ENCODE measurements at places on chromosomes 4 and X.

- no peak for DNase-seq
Observed at GRCh38 chr4:34258176-34258575, 1986.1 kb downstream of the ARAP2 start.

DNA sequence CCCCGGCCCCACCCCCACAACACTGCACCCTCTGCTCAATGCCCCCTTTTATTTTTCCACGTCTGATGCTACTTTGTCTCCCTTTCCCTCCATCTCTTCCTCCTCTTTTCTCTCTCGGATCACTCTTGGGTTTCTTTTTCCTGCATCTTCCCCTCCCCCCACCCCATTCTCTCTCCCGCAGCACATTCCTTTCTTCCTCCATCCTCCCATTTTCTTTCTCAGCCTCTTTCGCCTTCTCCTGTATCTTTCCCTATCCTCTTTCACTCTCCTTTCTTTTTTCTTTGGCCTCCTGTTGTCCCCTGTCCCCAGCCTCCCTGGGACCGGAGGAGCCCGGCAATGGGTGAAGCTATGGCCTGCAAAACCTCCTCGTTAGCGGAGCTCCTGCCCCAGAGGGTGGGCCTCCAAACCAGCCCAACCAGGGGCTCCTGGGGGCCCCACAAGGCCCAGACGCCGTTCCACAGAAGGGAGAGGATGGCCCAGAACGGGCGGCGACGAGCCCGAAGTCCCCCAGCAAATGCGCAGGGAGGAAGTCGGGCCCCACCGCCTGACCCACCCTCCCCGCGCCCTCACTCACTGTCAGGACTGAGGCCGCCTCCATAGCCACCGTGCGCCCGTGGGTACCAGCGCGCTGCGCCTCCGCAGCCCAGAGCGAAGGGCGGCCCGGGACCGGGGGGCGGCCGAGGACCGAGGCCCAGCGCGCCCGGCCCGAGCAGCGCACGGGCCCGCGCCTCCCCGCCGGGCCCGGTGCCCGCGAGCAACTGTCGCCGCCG lies 807 bp downstream of the HMX1 start:
- DNase-seq: no peak

- no peak for DNase-seq
Observed at GRCh38 chrX:131216828-131217227, 72.3 kb downstream of the IGSF1 start.

- DNase-seq: no peak
Observed at GRCh38 chr4:178316211-178316610, 874.0 kb upstream of the AGA start.

- peak; percentile 13 for DNase-seq
Observed at GRCh38 chrX:139801397-139801813, 93.4 kb upstream of the MCF2 start.

GRCh38 chr4:7952615-7953014 lies 13.0 kb upstream of the AFAP1 start:
- no peak for DNase-seq

DNA sequence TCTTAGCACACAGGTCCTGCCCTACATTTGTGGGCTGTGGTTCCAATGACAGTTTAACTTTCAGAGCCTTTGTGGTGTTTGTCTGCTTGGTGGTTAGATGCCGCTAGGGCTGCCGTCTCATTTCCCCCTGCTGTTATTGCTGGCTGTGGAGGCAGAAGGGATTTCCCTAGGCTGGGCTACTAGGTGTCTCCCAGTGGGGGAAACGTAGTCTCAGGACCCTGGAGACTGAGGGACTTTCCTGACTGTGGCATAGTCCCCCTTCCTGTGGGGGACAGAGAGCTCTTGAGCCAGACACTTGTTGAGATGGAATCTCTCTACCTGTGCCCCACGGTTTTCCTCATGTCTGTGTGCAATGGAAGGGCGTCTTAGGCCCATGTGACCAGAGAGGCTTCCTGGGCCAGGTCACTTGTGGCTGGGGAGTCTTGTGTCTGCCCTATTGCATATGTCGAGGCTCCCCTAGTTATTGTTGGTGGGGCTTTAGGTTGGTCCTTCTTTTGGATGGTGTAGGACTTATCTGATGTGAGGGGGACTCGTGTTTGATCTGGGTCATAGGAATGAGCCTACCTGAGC lies 68.2 kb downstream of the ARHGAP10 start:
- DNase-seq: no peak

DNA sequence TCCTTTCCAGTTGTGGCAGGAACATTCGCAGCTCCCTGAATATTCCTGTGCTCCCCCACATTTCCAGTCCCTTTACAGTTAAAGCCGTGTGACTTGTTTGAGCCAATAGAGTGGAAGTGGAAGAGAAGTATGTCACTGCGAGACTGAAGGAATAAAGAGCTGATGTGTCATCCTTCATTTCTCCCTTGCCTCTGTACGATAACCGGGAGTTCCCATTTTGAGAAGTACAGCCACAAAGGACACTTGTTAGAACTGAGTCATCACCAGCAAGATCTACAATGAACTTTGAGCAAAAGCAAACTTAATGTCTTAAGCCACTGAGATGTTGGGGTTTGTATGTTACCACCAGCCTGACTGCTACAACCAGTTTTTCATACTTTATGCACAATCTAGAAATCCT lies 92.3 kb downstream of the SPRY1 start:
- no peak for DNase-seq

GRCh38 chrX:78659955-78660354 lies 827 bp upstream of the RTL3 start:
- DNase-seq: no peak

GRCh38 chr4:182139491-182139890 lies 103.7 kb upstream of the TENM3 start:
- DNase-seq: no peak

GRCh38 chr4:104641418-104641817 lies 146.7 kb upstream of the CXXC4 start:
- no peak for DNase-seq

GRCh38 chr4:129565214-129565613 lies 469.3 kb downstream of the C4orf33 start:
- no peak for DNase-seq

- no peak for DNase-seq
Observed at GRCh38 chr4:138062929-138063328, 179.2 kb downstream of the SLC7A11 start.

DNA sequence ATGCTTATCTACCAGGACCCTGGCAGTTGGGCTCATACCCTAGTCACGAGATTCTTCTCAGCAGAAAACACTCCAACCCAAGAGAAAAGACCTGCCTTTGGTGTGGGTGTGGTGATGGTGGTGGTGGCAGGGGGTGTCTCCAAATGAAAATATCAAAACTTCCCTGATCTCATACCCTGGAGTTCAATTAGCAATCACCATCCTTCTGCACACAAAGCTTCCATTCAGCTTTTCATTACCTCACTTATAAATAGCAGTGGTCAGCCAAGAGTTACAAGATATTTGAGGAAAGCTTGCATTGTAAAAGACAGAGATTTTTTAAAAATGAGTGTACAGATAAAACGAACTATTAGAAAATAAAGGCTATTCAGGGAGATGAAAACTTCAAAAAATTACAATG lies 580.8 kb upstream of the MAGEB2 start:
- no peak for DNase-seq

DNA sequence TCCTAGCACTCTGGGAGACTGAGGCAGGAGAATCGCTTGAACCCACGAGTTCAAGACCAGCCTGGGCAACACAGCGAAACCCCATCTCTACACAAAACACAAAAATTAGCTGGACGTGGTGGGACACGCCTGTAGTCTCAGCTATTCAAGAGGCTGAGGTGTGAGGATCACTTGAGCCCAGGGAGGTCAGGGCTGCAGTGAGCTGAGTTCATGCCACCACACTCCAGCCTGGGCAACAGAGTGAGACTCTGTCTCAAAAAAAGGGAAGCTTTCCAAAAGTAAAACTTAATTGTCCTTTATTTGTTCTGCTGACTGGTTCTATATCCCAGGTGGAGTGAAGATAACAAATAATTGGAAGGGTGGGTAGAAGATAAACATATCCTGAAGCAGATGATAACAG lies 45.6 kb downstream of the ABCG2 start:
- DNase-seq: no peak

DNA sequence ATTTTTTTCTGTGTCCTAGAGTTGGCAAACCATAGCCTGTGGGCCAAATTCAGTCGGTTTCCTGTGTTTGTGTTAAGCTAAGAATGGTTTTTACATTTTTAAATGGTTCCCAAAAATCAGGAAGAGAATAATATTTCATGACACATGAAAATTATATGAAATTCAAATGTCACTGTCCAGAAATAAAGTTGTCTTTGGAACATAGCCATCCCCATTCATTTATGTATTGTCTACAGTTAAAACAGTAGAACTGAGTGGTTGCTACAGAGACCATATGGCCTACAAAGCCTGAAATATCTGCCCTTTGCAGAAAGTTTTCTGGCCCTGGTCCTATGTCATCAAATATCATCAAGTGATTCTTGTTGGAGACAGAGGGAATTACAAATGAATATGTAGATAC lies 15.5 kb downstream of the FRMPD4 start:
- DNase-seq: no peak

DNA sequence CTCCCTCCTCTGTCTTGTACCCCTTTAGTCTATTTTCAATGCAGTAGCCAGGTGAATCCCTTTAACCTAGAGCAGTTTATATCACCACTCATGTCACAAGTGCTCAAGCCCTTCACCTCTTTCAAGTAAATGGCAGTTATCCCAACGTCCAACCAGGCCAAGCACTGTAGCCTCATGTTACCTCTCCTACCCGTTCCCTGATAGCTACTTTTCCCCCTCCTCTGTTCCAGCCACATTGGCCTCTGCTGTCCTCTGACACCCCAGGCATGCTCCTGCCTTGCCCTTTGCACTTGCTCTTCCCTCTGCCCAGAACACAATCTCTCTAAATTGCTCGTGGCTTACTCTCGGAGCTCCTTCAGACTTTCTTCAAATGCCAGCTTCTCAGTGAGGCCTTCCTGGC lies 15.2 kb downstream of the GUCY1B1 start:
- no peak for DNase-seq

GRCh38 chrX:139708067-139708466 lies at the start of gene MCF2:
MCF2 (minus strand) TSS chrX:139708167; CDS start chrX:139651744, 56,423 bp downstream.
- DNase-seq: no peak

- no peak for DNase-seq
Observed at GRCh38 chrX:72604705-72605104, 32.1 kb upstream of the HDAC8 start.

DNA sequence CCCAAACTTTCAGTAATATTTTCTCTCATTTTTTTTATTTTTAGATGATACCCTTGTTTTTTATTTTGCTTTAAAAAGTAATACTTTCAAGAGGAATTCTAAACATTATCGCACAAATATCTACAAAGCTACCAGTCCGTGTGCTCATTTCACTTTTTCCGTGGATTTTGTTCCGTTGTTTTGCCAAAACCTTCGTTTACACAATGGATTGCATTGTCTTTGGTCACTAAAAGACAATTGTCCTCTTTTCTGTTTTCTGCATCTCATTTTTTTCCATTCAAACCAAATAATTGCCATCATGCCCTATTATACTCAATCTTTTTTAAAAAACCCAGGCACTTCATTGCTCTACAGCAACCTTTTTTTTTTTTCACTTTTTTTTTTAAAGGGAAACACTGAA lies 214.9 kb downstream of the CXXC4 start:
- no peak for DNase-seq

GRCh38 chr4:67871867-67872266 lies 11.9 kb downstream of the TMPRSS11D start:
- DNase-seq: no peak

GRCh38 chrX:108122748-108123147 lies 31.2 kb downstream of the ATG4A start:
- no peak for DNase-seq

- no peak for DNase-seq
Observed at GRCh38 chrX:40081679-40082068, 16.1 kb downstream of the BCOR start.

- no peak for DNase-seq
Observed at GRCh38 chr4:158371158-158371557, 150.5 kb upstream of the RXFP1 start.

DNA sequence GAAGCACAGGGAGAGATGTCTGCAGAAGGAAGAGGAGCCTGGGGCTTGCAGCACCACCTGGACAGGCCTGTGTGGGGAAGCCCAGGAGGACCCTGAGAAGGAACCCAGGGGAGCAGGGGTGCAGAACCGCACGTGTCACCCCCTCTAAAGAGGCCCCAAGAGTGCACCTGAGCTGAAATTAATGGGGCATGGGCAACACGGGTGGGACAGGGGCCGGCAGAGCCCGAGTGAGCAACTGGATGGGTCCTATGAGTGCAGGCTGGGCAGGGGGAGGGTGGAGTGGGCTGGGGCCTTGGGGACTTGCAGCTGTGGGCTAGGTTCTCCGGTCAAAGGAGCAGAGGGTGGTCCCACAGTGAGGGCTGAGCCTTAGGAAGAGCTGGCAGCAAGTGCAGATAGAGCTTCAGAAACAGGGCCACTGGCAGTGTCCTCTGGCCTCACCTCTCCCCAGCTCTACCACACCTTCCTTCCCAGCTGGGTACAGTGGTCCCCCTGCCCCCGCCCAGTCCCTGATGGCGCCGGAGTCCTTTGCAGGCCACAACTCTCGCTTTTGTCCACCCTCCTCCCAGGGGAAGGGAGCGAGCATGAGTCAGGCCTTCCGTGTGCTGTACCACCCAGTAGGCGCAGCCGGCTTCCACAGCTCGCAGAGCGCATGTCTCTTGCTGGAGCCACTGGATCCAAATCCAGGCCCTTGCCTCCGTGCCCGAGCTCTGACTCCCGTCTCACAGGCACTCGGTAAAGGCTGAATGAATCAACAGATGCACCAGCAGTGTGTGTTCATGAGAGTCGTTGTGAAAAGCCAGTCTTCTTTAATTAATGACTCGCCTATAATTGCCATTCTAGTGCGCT lies 131.6 kb downstream of the HMX1 start:
- no peak for DNase-seq

DNA sequence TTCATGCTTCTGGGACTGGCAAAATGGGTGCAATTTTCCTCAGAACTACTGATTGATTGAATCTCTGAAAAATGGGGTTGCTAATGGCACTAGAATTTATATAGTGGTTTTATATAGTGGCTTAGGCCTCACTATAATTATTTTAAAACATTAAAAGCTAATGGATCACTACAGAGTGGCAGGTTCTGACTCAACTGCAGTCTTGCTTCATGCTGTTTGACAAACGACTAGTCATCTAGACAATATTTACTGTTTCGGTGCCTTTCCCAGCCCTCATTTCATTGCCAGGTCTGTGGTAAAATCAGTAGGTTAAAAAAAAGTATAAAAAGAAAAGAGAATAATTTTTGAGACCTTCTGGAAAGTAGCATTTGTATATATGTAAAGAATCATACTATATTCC lies 352.8 kb upstream of the ATOH1 start:
- DNase-seq: no peak

DNA sequence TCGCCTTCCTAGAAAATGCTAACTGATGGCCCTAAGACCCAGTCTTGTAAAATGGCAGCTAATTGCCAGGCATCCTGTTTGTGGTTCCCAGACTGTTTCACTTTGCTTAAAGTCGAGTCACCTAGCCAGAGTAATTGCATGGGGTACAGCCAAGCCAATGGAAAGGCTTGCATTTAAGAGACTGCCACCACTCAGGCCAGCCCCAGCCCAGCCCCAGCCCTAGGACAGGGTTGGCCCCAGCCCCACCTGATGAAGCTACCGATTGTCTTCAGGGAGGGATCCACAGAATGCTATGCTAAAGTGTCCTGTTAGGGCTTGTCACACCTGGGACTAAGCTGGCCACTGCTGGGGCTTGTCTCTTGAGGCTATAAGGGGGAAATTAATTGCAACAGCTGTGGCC lies 194.6 kb upstream of the KLF3 start:
- no peak for DNase-seq

- no peak for DNase-seq
Observed at GRCh38 chr4:164009435-164009834, 514.9 kb downstream of the TMA16 start.

GRCh38 chrX:77453190-77453589 lies 6.0 kb downstream of the FGF16 start:
- no peak for DNase-seq

GRCh38 chr4:158163941-158164767 lies 8.7 kb downstream of the GASK1B start:
- DNase-seq: no peak
